ENCODE measurements at places on chromosomes 2 and 18.

DNA sequence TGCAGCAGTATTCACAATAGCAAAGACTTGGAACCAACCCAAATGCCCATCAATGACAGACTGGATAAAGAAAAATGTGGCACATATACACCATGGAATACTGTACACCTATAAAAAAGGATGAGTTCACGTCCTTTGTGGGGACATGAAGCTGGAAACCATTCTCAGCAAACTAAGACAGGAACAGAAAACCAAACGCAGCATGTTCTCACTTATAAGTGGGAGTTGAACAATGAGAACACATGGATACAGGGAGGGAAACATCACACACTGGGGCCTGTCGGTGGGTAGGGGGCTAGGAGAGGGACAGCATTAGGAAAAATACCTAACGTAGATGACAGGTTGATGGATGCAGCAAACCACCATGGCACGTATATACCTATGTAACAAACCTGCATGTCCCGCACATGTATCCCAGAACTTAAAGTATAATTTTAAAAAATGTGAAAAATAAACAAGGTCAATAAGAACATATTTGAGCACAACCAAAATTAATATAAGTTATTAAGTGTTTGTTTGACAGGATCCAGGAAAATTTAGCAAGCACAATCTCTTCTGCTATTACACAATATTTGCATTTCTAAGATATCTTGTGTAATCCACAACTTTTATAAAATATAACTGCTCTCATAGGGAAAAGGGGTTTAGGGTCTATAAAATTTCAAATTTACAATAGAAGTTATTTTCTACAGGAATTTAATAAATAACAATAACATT, 22.9 kb downstream of the CCBE1 start:
- no peak for DNase-seq

DNA sequence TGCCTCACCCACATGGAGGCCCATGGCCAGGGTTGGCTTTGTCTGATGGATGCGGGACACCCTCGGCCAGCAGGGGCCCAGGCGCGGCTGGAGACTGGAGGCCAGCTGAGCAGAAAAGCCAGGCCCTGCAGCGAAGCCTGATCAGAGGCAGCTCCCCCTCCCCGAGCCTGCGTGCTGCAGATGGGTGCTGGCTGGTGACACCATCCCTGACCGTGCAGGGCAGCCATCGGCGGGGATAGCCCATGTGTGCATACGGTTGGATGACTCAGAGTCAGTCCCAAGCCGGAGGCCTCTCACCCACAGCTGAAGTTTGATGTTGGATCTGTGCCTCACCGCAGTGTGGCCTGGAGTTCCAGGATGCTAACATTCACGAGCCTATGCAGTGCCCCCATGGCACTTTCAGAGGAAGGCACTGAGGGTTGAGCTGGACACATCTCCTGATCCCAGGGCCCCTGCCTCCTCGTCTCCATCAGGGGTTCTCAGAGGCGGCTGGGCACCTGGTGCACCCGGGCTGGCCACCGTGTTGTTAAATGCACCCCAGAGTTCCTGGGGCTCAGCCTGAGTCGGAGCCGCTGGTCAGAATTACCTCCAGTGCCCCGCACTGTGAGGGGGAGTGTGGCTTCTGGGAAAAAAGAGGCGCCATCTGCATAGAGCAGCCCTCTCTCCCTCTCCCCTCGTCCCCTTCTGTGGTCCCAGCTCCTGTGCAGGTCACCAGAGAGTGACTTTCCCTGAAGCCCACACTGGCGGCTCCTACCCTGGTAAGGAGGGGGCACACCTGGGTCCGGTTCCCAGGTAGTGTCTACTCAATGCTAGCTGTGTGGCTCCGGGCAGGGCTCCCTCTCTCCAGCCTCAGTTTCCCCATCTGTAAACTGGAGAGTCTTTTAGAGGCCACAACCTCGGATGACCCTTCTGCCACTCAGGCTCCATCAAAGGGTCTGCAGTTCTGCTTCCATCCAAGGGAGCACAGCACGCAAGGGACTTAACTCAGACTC, 19.4 kb upstream of the KIF1A start:
- no peak for DNase-seq

DNA sequence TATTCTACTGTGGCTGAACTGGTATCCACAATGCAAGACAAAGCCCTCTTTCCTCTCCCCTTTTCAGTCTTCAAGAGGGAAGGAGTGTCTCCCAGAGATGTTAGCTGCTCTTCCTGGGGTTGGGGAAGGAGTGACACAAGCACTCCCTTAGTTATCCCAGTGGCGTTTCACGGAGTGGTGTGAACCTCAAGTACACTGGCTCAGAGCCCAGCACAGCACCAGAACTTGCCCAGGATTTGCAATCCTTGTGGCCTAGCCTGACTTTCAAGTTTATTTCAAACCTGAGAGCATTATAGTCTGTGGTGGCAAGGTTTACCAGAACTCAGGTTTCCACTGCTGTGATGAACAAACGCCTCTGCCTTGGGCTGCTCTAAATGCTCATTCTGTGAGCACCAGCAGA, 162.5 kb downstream of the CCDC102B start:
- no peak for DNase-seq

GRCh38 chr2:88227446-88227845, 57.3 kb downstream of the THNSL2 start:
- no peak for DNase-seq

GRCh38 chr2:208983486-208983885, 440.4 kb upstream of the MAP2 start:
- no peak for DNase-seq

GRCh38 chr2:2640818-2641217, 309.7 kb upstream of the MYT1L start:
- no peak for DNase-seq

DNA sequence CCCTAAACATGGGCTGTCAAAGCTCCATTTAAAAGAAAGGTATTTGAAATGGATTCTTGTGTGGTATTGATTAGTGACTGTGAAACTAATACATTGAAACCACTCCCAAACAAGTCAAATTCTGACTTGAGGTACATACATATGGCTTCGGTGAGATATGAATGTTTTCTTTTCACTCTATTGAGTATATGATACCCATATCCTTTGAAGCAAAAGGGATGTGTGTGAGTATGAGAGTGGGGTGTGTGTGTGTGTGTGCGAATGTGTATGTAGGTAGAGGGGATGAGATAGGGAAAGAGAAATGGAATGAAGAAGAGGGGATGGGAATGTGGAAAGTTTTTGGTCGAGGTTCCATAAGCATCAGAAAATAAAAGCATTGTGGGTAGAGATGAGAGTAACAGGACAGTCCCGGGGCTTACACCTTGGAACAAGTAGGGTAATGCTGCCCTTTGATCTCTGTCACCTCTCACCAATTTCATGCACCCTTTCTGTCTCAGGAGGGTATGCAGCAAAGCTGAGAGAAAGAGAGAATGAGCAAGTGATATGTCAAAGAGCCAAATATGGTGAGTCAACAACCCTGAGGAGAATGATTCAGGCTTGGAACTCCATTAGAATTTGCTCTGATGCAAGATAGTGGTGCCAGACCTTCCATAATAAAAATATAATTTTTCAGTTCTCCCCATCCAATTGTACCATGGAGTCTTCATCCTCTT, 64.0 kb upstream of the ZEB2 start:
- DNase-seq: no peak

DNA sequence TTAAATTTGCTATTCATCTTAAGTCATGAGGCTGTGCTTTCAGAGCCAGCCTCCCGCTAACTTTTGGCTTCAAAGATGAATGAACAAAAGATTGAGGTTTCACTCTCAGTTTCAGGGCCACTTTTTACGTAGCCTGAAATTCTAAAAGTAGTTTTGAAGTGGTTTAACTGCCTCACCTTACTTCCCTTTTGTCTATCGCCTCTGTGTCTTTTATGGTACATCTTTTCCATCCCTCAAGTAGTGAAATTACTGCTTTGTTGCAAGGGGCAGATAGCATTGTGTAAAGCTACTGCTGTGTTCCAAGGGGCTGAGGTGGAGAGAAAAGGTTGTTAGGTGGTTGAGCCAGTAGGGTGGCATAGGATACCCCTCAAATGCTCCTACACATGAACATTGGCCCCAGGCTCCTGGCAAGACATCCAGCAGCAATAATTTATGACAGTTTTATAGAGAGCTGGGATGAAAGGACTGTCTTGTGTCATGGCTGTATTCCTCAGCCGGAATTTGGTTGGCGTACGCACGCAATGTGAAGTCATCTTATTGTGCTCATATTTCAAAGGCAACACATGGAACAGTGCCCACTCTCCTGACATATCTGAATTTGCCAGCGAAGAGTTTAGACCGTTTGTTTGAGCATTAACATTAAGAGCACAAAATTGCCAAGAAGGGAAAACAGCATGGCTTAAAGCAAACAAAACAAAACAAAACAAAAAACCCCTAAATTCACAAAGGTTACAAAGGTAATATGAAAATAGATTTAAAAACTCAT, 32.2 kb downstream of the QPCT start:
- no peak for DNase-seq

DNA sequence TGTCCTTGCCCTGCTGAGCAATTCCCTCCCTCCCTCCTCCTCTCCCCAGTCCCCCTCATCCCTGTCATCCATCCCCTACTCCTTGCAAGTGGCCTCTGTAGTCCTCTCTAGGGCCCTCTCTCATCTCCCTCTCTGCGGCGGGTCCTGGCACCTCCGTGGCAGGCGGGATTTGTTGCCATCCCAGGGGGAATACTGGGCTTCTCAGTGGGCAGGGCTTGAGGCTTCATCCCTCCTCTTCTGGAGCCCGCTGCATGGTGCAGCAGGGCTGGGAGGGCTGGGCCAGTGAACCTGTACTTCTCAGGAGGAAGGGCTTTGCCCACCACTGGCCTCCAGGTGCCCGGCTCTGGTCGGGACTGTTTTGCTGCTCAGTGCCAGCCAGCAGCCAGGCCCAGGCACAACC, 216.2 kb downstream of the TFCP2L1 start:
- no peak for DNase-seq

DNA sequence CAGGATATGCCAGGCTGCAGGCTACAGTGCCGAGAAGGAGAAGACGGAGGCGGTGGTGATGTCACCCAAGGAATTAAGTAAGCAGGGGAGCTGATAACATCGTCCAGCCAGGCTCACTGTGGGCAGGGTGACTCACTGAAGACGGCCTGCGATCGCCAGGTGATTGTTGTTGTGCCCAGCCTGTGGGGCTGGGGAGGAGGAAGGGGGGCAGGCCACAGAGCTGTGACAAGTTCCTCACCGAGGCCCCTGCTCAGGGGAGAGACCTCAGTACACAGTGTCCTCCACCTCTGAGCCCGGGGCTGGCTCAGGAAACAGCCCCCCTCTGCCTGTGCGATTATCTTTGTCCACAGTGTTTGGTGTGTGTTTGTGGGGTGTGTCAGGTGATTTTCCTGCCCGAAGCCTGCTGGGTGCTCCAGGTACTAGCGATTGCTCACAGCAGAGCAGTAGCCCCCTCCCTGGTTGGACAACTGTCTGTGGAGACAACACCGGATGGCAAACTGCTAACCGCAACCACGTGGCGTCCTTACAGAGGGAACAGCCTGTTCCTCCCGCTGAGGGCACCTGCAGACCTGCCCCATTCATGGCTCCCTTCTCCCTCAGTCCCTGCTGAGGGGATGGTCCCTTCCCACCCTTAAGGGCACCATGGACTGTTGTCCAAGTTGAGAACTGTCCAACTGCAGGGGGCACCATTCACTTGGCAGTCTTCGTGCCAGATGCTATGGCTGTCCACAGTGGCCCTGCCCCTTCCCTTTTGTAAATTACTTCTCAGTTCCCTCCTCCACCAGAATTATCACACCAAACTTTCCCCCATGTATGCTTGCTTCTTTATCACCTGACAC, 95.1 kb downstream of the ZFP36L2 start:
- DNase-seq: no peak

- no peak for DNase-seq
Observed at GRCh38 chr2:59082657-59083056, 841.5 kb upstream of the FANCL start.

- no peak for DNase-seq
Observed at GRCh38 chr2:172947461-172948153, 128.0 kb upstream of the MAP3K20 start.

DNA sequence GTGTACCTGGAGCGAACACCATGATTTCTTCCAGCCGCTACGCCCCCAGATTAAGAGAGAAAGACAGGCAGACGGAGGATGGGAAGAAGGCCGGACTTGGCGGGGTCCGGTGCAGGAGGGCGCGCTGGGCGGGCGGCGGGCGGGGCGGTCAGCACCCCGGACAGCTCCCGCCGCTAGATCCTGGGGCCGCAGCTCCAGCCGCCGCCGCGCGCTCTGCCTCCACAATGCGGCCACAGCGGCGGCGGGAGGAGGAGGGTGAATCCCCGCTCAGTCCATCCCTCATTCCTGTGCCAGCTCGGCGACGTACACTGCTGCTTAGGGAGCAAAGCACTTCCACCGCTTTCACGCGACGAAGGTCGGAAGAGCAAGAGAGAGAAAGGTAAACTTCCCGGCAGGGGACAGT, at the start of gene AKAIN1:
TSS of gene AKAIN1 (minus strand) at position 226 of the 403 bp plus-strand sequence. CDS start at position 22, 204 bp downstream.
- no peak for DNase-seq

DNA sequence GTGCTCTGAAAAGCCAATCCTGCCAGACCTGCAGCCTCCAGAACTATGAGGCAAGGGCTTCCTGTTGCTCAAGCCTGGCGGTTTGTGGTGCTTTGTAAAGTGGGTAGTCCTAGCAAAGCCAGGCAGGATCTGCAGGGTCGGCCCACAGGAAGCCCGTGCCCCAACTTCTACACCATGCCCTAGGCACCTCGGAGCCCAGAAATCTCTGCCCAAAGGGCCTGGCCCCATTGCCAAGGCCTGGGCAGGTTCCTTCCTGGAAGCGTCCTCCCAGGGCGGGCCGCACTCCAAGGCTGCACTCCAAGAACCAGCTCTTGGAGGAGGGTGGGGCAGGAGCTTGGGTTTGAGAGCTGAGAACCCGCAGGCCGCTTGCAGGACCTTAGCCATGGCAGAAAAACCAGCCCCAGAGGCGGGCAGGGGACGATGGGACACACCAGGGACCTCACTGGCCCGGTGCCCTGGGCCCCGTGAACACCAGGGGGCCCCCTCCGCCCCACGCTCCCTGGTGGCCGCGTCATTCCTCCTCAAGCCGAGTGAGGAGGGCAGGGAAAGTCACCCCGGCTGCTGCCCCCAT, 37.2 kb upstream of the ID2 start:
- no peak for DNase-seq

DNA sequence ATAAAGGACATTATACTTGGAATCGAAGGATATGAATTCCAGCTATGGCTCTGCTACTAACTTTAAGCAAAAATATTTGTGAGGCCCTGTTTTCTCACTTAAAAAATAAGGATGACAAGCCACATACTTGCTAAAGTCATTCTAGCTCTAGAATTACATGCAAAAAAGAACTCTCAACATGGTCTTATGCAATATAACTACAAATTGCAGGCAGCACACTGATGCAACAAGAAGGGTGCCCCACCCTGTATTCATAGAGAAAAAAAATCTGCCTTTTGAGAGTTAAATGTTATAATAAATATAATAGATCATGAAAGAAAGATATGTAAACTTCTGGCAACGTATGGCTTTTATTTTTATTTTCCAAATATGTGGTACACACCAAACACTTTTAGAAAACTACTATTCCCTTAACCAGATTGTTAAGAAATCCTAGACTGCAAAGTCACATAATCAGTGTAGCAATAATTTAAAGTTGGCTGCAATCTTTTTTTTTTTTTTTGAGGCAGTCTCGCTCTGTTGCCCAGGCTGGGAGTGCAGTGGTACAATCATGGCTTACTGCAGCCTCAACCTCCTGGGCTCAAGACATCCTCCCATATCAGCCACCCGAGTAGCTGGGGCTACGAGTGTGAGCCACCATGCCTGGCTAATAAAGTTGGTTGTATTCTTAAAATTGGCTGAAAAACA, 40.2 kb upstream of the WDSUB1 start:
- no peak for DNase-seq

- no peak for DNase-seq
Observed at GRCh38 chr2:107461301-107461700, 365.4 kb upstream of the RGPD4 start.

- no peak for DNase-seq
Observed at GRCh38 chr2:23464905-23465537, 80.0 kb downstream of the KLHL29 start.

- DNase-seq: no peak
Observed at GRCh38 chr2:227724394-227725039, at the start of gene SCYGR6. Gene SCYGR6 (minus strand): TSS chr2:227724757. CDS start chr2:227724757, 0 bp downstream.

Measured in GM18507 (cell line).